ENCODE measurements at places on chromosomes 2 and 18.

GRCh38 chr18:27213123-27213717, 28.1 kb upstream of the CHST9 start:
- H3K27me3 ChIP-seq = no peaks in the 10 kb centered on the region
- no peak for DNase-seq
- no peak overlapping the region for H3K27ac ChIP-seq
- H3K4me3 ChIP-seq = no peak overlapping the region
- no peaks in the 10 kb centered on the region for H3K4me1 ChIP-seq
- no peaks in the 10 kb centered on the region for H3K36me3 ChIP-seq

- peak; percentile 87 for DNase-seq
- H3K36me3 ChIP-seq = peaks cover 8% of the 10 kb centered on the region
- no peaks in the 10 kb centered on the region for H3K27me3 ChIP-seq
Measured at GRCh38 chr2:71226096-71226964, 573 bp downstream of the PAIP2B start.

DNA sequence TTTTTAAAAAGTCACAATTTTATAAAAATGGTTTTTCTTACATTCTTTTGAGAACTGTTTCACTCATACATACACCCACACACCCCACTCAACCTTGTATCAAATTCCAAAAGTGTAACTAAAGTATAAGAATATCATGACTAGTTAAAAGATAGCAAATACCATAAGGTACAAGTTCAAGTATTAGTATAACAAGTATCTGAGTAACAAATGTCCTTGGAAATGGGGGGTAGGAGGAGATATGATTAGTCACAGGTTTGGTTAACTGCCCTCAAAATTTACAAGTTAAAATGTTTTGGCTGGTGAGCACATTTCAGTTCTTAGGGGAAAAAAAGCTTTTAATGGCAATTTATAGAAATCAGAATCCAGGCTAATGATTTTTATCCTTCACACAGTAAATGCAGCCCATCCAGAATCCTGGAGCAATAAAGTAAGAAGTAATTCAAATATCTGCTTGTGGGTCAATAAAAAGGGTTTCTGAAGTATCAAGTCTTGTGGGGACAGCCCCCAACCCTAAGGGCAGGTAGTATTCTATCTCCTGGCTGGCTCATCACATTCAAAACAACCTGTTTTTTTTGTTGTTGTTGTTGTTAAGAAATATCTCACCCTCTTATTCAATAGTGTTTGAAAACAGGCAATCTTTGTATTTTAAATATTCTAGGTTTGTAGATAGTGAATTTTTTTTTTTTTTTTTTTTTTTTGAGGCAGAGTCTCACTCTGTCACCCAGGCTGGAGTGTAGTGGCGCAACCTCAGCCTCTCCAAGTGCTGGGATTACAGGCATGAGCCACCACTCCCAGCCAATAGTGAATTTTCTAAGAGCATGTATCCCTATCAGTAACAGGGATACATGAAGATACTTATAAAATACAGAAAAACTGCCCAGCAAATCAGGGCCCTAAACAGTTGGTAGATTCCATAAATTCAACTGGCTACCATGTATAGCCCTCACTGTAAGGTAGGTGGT, 14.5 kb downstream of the IAH1 start:
- no peaks in the 10 kb centered on the region for H3K27me3 ChIP-seq
- peaks cover 88% of the 10 kb centered on the region for H3K36me3 ChIP-seq
- H3K4me1 ChIP-seq = no peaks in the 10 kb centered on the region

- DNase-seq = no peak
- no peaks in the 10 kb centered on the region for H3K27me3 ChIP-seq
- H3K36me3 ChIP-seq = no peaks in the 10 kb centered on the region
- no peaks in the 10 kb centered on the region for H3K4me1 ChIP-seq
Measured at GRCh38 chr2:50751311-50752031, 280.5 kb downstream of the NRXN1 start.

- no peaks in the 10 kb centered on the region for H3K36me3 ChIP-seq
- no peak for DNase-seq
- peak overlapping the region; percentile 38 for H3K4me3 ChIP-seq
- H3K4me1 ChIP-seq = peaks cover 30% of the 10 kb centered on the region
- H3K27ac ChIP-seq = no peak overlapping the region
Measured at GRCh38 chr2:119224391-119225104, 914 bp downstream of the STEAP3 start.

- H3K36me3 ChIP-seq = no peaks in the 10 kb centered on the region
- no peaks in the 10 kb centered on the region for H3K27me3 ChIP-seq
- no peak overlapping the region for H3K4me3 ChIP-seq
- no peak overlapping the region for H3K27ac ChIP-seq
Measured at GRCh38 chr2:39622860-39623259, 42.9 kb upstream of the TMEM178A start.

- no peak for DNase-seq
- no peaks in the 10 kb centered on the region for H3K4me1 ChIP-seq
- no peaks in the 10 kb centered on the region for H3K36me3 ChIP-seq
- no peak overlapping the region for H3K4me3 ChIP-seq
Measured at GRCh38 chr2:158509928-158510797, 53.4 kb downstream of the PKP4 start.

DNA sequence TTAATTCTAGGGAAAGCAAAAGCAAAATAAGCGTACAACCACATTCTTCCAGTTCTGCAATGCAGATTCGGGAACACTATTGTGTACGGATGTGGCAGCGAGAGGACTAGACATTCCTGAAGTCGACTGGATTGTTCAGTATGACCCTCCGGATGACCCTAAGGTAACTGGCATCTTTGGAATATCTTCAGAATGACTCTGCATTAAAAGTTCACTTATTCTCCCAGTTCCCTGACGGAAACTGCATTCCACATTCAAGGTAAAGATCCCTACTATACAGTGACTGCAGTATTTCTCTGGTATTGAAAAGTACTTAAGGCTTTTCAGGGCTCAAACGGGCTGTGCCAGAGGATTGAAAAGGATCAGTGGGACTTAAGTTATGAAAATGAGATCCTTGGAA, 10.9 kb downstream of the DDX18 start:
- H3K4me3 ChIP-seq = no peak overlapping the region
- no peak overlapping the region for H3K27ac ChIP-seq

- no peak overlapping the region for H3K27ac ChIP-seq
- no peak overlapping the region for H3K4me3 ChIP-seq
- no peak for DNase-seq
Measured at GRCh38 chr2:9077691-9078090, 74.2 kb upstream of the MBOAT2 start.

GRCh38 chr2:216082117-216082711, 495 bp downstream of the TMEM169 start:
- peak; percentile 81 for DNase-seq
- H3K36me3 ChIP-seq = no peaks in the 10 kb centered on the region
- H3K4me1 ChIP-seq = peaks cover 17% of the 10 kb centered on the region
- H3K27me3 ChIP-seq = no peaks in the 10 kb centered on the region
- H3K27ac ChIP-seq = peak overlapping the region; percentile 74
- H3K4me3 ChIP-seq = peak overlapping the region; percentile 82

- H3K4me3 ChIP-seq = no peak overlapping the region
- no peaks in the 10 kb centered on the region for H3K36me3 ChIP-seq
- DNase-seq = no peak
- no peaks in the 10 kb centered on the region for H3K27me3 ChIP-seq
- H3K4me1 ChIP-seq = no peaks in the 10 kb centered on the region
- no peak overlapping the region for H3K27ac ChIP-seq
Measured at GRCh38 chr18:79315596-79315995, 80.1 kb upstream of the NFATC1 start.

GRCh38 chr2:240881913-240882312, 13.3 kb downstream of the AGXT start:
- H3K36me3 ChIP-seq = no peaks in the 10 kb centered on the region
- DNase-seq = peak; percentile 14
- H3K27me3 ChIP-seq = no peaks in the 10 kb centered on the region

DNA sequence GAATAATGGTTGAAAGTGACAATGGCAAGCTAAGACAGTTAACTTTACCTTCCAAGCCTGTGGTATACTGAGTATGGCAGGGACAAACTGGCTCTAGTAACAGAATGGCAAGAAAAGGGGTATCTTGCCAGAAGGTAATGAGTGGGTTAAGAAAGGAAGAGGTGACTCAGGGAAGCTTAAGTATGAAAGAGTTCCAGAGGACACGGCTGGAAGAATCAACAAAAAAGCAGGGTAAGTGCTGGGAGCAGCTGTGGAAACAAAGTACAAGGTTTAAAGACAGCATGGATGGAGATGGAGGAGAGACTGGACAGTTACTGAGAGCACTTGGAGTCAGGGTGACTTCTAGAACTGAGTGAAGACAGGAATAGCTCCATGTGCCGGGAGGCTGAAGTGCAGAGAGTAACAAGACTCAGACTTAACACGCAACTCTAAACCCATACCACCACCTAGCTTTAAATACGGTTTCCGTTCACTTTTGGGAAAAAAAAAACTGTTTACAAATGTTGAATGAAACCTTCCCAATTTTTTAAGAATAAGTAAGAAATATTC, 69.0 kb downstream of the REV1 start:
- H3K27ac ChIP-seq = no peak overlapping the region
- DNase-seq = no peak
- no peak overlapping the region for H3K4me3 ChIP-seq
- H3K4me1 ChIP-seq = no peaks in the 10 kb centered on the region
- H3K27me3 ChIP-seq = no peaks in the 10 kb centered on the region

Measured in spleen (tissue), 13 donors.